C1 segment of cervical spinal cord (tissue), 14 donors: ENCODE measurements at places on chromosomes 4 and X.

- no peak for DNase-seq
Measured at GRCh38 chr4:90002441-90003062, 107.9 kb downstream of the MMRN1 start.

- no peak for DNase-seq
Measured at GRCh38 chr4:188408244-188409030, 269.2 kb downstream of the TRIML1 start.

- no peak for DNase-seq
Measured at GRCh38 chr4:8700531-8700930, 108.0 kb downstream of the CPZ start.

DNA sequence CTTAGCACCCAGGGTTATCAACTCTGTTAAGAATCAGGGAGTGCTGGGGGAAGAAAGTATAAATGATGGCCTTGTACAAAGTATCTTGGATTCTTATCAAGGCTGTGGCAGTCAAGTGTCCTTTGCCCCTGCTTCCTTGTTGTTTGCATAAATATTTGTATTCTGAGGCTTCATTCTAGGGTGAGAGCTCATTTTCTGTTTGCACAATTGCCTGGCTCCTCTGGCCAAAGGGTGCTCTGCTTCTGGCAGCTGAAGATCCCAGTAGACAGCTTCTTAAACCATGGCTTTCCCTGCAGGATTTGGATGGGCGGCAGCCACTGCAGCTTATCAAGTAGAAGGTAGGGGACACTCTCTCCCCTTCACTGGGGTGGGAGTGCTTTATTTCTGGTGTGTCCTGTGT, at the start of gene GBA3:
GBA3 (plus strand) TSS at position 202 of the 400 bp plus-strand sequence.
- no peak for DNase-seq

GRCh38 chrX:141632124-141632523, 42.6 kb downstream of the SPANXA2 start:
- no peak for DNase-seq
